ENCODE measurements at places on chromosomes 6 and 20.

DNA sequence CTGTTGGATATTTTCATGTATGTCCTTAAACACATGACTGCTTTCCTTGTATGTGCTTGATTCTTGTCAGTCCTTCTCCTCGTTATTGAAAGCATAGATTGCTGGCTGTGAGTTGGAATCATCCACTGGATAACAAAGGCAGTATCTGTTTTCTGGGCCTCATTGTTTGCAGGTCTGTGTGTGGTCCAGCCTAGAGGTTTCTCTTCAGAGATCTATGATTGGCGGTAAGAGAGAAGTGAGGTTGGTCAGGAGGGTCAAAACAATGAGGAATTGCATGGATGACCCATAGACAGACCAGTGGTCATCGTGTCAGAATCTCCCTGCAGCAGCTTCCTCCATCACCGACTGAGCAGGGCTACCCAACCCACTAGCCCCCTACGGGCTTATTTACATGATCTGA is 915.0 kb downstream of the KIF16B start:
- DNase-seq = no peak

DNA sequence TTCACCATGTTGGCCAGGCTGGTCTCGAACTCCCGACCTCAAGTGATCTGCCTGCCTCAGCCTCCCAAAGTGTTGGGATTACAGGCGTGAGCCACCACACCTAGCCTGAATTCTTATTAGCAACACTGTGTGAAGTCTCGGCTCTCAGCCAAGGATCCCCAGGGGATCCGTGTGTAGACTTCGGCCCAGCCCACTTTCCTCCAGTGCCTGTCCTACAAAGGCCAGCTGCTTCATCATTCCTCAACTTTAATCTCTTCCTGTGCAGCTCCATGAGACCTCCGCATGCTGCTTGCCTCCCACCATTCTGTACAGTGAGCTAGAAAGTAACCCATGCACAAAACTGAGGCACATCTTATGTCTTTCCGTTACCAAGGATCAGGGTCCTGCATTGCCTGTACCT is 71.8 kb downstream of the SAMD3 start:
- DNase-seq = no peak

DNA sequence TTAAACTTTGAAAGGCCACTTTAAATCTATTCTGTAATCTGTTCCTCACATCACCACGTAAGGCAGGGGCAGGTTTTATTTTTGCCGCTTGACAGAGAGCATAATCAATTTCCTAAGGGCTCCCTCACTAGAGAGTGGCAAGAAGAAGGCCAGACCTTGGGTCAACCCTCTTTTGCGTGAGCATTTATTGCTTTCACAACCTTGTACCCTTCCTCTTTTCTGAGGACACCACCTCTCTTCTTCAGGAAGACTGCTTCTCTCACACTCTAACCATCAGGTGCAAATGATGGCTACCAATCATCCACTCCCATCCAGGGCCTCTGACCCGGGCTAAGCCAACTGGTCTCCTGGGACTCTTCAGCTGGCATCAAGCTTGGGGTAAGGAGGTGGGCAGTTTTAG is 25.2 kb upstream of the QKI start:
- no peak for DNase-seq

GRCh38 chr6:49205526-49205925 is 257.5 kb downstream of the MMUT start:
- no peak for DNase-seq

DNA sequence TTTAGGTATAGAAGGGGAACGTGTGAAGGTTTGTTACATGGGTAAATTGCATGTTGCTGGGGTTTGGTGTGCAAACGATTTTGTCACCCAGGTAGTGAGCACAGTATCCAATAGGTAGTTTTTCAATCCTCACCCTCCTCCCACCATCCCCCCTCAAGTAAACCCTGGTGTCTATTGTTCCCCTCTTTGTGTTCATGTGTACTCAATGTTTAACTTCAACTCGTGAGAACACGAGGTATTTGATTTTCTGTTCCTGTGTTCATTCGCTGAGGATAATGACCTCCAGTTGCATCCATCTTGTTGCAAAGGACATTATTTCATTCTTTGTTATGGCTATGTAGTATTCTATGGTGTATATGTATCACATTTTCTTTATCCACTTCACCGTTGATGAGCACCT is 11.6 kb upstream of the VNN1 start:
- DNase-seq = no peak

DNA sequence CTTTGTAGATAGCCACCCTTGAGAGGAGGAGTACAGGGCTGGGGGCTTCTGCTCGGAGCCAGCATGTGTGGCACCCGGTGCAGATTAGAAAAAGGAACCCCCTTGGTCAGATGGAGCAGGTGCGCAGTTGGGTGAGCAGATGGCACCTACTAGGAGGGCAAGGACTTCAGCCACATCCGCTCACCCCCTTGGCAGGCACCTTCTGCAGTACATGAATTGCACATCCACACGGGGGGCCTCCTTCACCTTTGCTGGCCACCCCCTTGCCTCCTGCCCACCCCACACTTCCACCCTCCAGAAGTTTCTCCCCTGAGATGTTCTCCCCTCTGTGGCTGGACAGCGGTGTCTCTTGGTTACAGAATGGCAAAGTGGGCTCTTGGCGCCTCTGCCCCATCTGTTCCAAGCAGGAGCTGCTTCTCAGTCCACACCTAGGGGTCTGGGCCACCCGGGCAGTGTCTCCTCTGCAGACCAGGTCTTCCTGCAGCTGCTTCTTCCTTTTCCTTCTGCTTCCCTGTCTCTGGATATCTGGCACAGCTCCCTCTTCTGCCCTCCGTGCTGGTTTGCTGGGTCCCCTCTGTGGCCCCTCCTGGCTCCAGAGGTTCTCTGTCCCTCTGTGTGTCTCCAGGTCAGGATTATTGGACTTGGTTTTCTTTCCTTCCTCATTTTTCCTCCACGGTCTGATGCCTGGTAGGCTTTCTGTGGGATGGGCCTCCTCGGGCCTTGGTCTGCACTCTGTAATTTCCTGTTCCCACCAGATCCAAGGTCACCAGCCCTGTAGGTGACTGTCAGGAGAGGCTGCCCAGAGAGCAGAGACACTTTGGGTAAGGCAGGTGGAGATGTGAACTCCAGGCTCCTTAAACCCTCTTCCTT is 4.1 kb downstream of the MDFI start:
- DNase-seq = no peak

DNA sequence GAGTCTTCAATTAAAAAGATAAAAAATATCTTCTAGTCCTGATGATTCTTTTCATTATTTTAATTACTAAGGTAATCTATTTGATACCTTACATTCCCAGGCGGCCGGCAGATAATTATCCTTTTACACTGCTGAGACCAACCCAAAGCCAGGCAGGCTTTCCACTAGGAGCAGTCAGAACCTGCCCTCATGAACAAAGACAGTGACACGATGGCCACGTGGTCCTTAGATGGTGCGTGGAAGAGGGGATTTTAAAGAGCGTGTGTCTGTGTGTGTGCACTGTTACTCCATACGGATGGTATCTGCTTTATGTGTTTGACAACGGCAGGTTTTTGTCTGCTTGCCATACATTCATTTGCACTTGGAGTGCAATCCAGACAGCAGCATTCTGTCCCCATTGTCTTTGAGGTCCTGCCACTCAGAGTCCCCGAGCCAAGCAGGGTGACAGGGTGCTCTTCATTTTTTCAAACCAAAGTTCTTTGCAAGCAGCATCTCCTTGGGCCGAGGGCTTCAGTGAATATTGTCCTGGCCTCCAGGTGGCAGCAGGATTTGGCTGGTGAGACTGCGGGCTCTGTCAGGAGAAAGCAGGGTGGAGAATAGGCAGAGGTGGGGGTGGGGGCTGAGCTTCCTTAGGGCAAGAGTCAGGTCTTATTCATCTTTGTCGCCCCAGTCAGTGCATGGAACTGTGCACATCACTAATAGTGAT is 260.5 kb downstream of the NRN1 start:
- no peak for DNase-seq

- no peak for DNase-seq
Observed at GRCh38 chr6:148217921-148218320, 124.7 kb upstream of the SASH1 start.

GRCh38 chr20:15144916-15145315 is 807.5 kb upstream of the FLRT3 start:
- no peak for DNase-seq

DNA sequence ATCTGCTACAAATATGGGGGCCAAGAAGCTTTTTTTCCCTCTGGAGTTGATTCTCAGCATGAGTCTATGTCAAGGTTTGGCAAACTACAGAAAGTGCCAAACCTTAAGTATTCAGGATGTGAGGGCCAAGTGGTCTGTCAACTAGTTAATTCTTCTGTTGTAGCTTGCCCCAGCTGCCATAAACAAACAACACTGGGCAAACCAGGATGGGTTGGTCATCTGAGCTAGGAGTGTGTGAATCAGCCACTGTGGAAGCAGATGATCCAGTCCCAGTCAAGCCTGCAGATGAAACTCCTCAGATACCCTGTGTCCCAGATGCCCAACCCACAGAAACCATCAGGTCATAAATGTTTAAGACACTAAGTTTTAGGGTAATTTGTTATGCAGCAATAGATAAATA is 103.0 kb upstream of the MOCS1 start:
- DNase-seq = no peak

- no peak for DNase-seq
Observed at GRCh38 chr6:166757232-166758135, 130.4 kb upstream of the RPS6KA2 start.

- DNase-seq = no peak
Observed at GRCh38 chr6:167122827-167123657, at the start of gene CCR6. Gene CCR6, plus strand, starts transcription at chr6:167123096. Its CDS starts 13,039 bp downstream, at chr6:167136135.

DNA sequence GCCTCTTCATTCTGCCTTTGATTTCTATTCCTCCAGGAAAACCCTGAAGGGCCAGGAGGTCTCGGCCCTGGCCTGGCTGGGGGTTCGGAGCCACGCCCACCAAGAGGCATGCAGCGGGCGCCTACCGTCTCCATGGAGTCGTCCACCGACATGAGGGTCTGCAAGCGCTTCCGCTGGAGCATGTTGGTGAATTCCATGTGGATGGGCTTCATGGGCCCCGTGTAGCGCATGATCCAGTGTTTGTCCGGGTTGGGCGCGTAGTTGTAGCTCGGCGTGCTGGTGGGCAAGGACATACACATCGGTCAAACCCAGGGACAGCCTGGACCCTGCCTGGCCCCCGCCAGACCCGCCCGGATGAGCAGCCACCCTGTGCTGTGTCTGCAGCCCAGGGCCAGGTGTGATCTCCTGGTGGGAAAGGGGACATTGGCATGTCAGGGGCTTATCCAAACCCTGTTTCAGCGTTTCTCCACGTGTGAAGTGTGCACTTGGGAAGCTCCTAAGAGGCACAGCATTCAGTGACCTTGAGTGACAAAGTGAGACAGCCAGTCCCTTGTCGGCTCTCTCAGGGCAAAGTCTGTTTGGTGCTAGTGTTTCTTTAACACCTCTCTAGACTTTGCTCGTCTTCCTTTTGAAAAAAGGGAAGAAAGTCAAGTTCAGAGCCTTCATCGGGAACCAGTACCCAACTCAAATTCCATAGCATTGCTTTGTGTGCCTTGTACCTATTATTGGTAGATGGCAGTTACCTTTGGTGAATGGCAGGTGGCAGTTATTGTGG is 100.8 kb downstream of the SULF2 start:
- no peak for DNase-seq

- no peak for DNase-seq
Observed at GRCh38 chr6:28920281-28920680, 3.5 kb downstream of the TRIM27 start.

DNA sequence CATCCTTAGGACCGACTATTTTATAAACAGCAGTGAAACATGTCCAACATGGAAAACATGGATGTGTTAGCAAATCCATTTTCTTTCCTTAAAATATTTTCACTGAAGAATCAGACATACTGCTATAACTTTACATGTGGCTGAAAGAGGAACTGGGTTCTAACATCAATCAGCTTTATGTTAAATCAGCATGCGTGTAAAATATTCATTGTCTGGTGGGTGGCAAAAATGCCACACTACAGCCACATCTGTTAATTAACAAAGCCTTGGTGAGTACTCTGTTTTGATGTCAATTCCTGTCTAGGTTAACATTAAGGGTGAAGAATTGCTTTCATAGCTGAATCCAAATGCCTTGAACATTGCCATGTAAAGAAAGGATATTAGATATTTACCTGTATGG is 222.6 kb upstream of the CEP162 start:
- DNase-seq = peak; percentile 2

DNA sequence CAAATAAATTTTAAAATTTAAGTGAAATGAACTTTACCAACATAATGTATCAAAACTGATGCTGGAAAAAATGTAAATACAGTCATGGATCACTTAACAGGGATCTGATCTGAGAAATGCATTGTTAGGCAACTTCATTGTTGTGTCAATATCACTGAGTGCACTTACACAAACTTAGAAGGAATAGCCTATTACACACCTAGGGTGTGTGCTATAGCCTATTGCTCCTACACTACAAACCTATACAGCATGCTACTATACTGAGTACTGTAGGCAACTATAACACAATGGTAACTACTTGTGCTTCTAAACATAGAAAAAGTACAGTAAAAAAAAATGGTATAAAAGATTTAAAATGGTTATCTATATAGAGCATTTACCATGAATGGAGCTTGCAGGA is 104.5 kb downstream of the DCDC2 start:
- no peak for DNase-seq

- no peak for DNase-seq
Observed at GRCh38 chr20:50085481-50086365, 27.2 kb downstream of the UBE2V1 start.

- peak; percentile 12 for DNase-seq
Observed at GRCh38 chr20:12012241-12013222, 94.8 kb downstream of the BTBD3 start.

- no peak for DNase-seq
Observed at GRCh38 chr20:17468073-17468840, 62.9 kb downstream of the BFSP1 start.

GRCh38 chr20:37315452-37316110 is 26.1 kb downstream of the MANBAL start:
- no peak for DNase-seq

- no peak for DNase-seq
Observed at GRCh38 chr20:63626424-63627128, at the start of gene GMEB2. Gene GMEB2, minus strand, starts transcription at chr20:63627101. Its CDS starts 7,704 bp downstream, at chr20:63619397.

- no peak for DNase-seq
Observed at GRCh38 chr6:118588626-118589025, 40.5 kb downstream of the PLN start.

GRCh38 chr6:134419716-134420115 is 101.8 kb upstream of the SGK1 start:
- no peak for DNase-seq
